ENCODE measurements at places on chromosomes 12 and 14.

- no peak for DNase-seq
These were observed 94.8 kb downstream of the ATF7IP start for GRCh38 chr12:14460212-14460841.

GRCh38 chr12:115998119-115998633, 279.3 kb downstream of the MED13L start:
- DNase-seq = peak; percentile 39

DNA sequence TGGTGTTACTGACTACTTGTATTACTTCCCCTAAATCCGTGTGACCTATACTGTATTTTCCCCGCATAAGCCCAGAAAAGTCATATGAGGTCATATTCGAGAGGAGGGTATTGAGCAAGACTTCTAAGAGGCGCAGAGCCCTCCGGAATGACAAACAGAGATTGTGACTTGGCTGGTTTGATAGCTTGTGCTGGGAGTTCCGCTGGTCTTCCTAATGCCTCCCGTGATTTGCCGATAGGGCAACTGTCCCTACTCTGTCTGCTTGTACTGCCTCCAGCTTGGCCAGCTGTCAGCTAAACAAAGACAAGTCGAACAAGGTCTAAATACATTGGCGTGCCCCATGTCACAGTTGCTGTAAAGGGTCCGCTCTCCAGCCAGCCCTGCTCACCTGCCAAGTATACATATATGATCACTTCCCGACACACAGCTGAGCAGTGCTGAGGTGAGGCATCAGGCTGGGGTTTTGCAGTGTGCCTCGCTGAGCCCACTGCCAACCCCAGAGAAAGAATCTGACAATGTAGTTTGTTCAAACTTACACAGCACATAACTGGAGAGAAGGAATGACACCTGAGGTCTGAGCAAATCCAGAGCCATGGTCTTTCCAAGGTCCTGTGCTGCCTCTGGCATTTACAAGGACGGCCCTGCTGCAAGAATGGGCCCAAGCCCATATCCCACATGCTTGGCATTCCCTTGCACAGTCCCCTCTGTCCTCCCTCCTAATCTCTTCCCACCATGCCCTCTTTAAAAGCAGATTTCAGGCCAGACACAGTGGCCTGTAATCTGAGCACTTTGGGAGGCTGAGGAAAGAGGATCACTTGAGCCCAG, 23.7 kb downstream of the LGMN start:
- DNase-seq = no peak

- no peak for DNase-seq
These were observed 22.5 kb upstream of the BCL2L14 start for GRCh38 chr12:12048266-12048665.

DNA sequence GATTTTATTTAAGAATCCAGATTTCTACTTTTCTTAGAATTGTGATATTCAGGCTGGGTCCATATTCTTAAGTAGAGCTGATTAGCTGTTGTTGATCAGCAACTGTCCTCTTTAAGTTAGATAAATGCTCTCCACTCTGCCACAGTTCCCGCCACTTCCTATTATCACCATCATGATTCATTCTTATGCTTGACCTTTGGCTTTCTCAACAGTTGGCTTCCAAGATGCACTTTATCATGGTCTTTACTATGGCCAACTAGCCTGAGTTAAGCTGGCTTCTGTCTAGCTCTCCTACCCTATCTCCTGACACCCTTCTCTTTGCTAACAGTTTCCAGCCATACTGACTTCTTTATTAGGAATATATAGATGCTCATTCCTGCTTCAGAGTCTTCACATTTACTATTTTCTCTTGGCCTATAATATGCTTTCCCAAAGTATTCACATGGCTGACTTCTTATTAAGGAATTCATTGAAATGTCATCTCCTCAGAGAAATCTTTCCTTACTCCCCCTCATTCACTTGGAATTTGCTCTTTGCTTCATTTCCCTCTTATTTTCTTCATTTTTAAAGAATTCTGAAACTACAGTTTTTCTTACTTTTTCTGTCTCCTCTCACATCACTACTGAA, 149.0 kb upstream of the IGF1 start:
- DNase-seq = no peak

GRCh38 chr12:103657331-103657730, 70.3 kb downstream of the STAB2 start:
- no peak for DNase-seq

GRCh38 chr12:122031342-122032216, 9.9 kb downstream of the BCL7A start:
- peak; percentile 50 for DNase-seq

DNA sequence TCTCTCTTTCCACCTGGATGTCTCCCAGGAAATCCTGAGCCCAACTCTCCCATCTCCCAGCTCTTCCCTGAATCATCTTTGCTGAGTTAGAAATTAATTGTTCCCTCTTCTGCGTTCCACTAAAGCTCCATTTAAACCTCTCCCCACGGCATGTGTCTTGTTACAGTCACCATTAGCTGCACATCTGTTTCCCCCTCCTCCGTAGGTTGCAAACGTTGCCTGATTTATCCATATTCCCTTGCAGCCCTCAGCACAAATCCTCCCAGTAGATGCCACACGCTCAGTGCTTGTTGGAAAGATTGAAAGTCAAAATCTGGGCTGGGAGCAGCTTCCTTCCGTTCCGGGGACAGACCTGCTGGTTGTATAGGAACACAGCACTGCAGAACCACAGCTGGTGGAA, 90.4 kb downstream of the SLC24A4 start:
- no peak for DNase-seq

DNA sequence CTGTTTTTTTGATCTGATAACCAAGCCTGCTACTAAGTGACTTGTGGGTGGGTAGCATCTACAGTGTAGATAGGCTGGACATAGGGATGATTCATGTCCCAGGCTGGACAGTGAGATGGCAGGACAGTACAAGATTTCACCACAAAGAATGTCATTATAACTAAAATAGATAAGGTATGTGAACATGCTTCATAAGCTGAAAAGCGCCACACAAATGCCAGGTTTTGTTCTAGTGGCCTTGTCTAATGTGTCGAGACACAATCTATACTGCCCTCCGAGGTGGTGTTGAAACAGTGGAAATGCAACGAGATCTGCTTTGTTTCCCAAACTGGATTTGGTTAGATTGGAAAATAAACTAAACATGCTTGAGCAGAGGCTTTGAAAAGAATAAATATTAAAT, 4.4 kb downstream of the LGALS3 start:
- DNase-seq = no peak

GRCh38 chr12:71161591-71161990, 3.8 kb upstream of the TSPAN8 start:
- no peak for DNase-seq
